ENCODE measurements at places on chromosomes 5 and 9.

DNA sequence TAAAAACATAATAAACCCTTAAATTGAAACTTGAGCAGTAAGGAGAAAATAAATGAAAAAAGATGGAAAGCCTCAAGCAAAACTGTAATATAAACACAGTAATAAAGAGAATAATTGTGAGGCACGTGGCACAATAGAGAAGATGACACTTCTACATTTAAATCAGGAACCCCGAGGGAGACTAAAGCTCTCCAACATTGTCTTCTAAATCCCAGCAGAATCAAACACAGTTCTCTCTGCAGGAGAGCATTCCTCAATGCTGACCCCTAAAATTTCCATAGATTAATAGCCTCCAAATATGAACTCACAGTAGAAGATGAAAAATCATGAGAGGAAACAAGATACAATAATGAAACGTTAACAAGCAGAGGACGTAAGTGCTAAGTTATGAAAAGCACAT lies 721.2 kb upstream of the COX7C start:
- DNase-seq: no peak

DNA sequence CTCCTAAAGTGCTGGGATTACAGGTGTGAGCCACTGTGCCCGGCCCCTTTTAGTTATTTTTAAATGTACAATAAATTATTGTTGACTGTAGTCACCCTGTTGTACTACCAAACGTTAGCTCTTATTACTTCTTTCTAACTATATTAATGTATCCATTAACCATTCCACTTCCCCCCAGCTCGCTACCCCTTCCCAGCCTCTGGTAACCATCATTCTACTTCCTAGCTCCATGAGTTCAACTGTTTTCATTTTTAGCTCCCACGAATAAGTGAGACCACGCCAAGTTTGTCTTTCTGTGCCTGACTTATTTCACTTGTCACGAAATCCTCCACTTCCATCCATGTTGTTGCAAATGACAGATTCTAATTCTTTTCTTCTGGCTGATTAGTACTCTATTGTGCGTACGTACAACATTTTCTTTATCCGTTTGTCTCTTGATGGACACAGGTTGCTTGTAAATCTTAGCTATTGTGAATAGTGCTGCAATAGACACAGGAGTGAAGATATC lies 6.5 kb downstream of the LURAP1L start:
- no peak for DNase-seq

DNA sequence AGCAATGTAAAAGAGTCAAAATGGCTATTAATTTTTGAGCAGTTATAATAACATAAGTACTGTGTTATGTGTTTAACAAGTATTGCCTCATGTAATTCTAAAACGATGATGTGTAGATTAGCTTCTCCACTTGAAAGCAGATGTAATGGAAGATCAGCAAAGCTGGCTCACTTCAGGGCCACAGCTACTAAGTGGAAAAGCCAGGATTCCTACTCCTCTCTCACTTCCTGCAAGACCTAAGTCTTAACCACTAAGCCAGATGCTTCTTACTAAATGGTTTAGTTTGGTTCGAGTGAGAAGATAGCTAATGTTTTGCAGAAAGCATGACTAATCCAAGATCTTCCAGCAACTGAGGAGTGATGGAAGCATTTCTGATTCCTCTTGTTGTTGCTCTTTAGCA lies 15.7 kb upstream of the TNC start:
- DNase-seq: no peak

GRCh38 chr9:134957165-134957944 lies 39.6 kb upstream of the FCN1 start:
- no peak for DNase-seq

DNA sequence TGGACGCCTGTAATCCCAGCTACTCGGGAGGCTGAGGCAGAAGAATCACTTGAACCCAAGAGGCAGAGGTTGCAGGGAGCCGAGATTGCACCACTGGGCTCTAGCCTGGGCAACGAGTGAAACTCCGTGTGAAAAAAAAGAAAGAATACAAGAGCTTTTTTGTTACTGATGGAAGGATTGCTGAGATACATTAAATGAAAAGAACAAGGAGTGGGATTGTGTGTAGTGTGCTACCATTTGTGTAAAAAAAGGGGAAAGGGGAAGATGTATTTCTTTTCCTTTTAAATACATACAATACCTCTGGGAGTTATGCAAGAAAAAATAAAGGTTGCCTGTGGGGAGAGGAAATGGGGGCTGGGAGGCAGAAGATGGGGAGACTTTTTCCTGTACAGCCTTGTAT lies 14.7 kb upstream of the GARNL3 start:
- no peak for DNase-seq

DNA sequence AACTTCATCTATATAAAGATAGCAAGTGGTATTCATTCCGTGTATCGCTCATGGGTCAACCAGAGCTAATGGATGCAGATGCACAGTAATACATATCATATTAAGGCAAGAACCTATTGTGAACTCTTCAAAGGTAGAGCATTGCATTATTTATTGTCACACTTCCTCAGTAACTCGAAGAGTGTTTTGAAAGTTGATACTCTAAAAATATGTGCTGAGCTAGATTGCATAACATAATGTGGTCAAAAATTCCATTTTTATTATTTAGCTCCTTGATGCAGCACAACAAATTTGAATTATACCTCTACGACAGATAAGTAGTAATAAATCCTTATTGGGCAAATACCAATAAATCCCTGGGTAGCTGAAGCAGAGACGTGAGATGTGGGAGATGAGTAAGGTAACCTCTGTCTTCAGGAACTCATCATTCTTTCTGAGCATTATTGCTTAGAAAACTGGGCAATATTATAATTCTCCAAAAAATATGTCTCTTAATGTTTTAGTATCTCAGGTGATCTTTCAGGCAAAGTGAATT lies 70.3 kb downstream of the CDH18 start:
- no peak for DNase-seq

DNA sequence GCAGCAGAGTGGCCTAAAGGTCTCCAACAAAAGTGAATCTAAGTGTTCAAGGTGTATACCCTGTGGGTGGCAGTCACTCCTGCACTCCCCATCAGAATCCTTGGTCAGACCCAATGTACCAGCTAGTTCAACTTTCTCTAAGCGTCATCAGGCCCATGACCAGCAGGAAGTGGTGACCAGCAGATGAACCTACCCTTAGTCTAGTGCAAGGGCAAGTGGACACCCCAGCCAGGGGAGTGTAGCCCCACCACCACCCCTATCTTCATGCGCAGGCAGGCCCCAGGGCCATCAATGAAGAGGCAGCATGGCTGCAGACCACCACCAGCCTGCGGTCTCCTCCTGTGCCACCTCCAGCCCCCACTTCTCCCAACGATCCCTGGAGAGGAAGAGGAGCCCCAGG lies 213.1 kb downstream of the AGTPBP1 start:
- no peak for DNase-seq

DNA sequence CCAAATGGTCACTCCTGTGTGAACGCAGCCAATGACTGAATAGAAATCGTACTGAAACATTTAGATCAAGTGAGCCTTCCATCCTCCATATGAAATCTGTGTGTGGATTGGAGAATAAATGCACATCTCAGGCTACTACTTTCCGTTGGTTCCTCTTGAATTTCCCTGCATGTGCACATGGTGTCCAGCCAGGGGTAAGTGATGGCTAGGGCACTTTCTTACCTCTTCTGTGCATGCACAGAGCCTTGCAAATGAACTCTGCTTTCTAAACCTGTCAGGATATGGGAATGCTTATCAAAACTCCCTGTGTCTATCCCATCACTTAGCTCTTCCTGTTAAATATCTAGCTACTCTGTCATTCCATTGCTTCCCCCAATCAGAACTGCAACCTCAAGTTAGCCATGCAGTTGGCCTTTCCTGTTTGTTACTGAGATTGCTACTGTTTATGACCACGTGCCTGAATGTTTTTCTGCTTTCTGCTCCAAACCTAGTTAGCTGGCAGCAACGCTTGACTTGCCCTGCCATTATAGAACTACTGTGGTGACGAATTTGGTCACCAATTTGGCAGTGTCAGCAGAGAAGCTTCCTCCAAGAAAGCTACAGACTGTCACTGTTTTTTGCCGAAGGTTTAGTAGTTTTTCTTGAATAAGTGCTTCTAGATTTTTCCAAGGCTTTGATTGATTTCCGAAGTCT lies 661.6 kb downstream of the LRRC70 start:
- DNase-seq: no peak

- no peak for DNase-seq
Observed at GRCh38 chr9:134951461-134951860, 33.7 kb upstream of the FCN1 start.

GRCh38 chr5:10536511-10536910 lies 27.4 kb upstream of the ANKRD33B start:
- DNase-seq: no peak

GRCh38 chr5:60891667-60892066 lies 47.6 kb upstream of the ELOVL7 start:
- no peak for DNase-seq

DNA sequence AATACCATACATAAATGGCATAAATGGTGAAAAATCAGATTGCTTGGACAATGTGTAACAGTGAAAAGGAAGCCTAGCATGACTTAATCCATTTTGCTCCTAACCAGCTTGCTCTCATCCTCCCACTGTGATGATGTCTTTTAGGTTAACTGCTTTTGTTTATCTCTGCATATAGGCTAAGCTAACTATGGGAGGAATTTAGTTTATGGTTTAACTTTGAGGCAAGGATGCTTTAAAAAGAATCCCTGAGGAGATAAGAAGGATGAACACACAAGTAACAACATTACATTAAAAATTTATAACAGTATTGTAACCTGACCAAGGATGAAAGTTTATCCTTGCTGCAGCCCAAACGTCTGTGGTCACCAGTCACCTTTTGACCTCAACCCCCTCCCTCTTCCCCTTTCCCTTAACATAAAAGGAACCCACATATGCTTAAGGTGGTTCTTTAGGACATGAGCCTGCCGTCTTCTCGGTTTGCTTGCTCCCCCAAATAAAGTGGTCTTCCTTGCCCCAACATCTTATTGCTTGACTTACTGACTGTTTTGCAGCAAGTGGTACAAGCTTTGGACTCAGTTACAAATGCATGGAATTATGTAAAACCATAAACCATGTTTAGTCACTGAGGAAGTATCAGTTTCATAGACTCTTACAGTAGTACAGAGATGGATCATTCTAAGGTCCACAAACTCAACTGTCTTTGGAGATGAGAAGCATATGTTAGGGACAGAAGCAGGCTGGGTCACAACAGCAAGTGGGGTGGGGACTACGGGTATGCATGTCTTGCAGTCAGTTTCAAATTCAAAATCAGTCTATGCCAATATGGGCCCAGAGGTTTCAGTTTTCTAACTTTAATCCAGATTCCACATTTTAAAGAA lies 31.3 kb downstream of the AGXT2 start:
- DNase-seq: no peak

DNA sequence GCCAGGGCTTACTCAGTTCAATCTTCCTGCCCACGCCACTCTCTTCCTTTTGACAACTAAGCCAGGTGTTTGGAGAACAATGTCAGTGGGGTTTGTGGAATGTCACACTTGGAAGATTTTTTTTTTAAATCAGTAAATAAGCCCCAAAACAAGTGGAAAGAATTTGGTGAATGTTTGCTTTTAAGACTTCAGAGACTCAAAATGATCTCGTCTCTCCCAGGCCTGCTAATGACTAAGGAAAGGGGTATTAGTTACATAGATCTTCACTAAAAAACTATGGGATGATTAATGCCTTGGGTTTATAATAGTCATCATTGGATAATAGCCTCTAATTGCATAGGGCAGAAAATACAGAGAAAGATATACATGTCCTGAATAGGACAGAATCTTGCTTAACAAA lies 166.4 kb downstream of the DMRT2 start:
- DNase-seq: no peak

GRCh38 chr5:36357391-36357975 lies 55.8 kb upstream of the RANBP3L start:
- no peak for DNase-seq

DNA sequence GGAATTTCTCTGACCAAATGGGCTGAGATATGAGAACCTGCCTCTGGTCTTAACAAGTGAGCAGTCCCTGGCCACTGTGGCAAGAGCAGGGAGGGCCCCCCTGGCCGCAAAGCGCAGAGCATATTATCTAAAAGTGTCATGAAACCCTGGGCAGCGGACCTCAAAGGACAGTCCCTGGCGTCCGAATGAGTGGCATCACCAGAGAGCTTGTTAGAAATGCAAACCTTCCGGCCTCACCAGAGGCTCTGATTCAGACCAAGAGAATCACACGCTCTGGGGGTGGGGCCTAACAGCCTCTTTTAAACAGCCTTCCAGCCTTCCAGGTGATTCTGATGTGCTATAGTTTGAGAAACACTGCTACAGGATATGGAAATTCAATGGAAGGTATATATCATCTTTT lies 10.9 kb downstream of the PTPN3 start:
- DNase-seq: no peak

- DNase-seq: no peak
Observed at GRCh38 chr9:116641292-116642059, 45.6 kb upstream of the TRIM32 start.
